ENCODE measurements at places on chromosomes 3 and 15. TPM values are rescaled to one million over a fixed set of nuclear protein-coding genes. Genes with fewer than 3 reads are reported as not detected.
A peak's percentile ranks its signal among the peaks of the same experiment; 100 is the strongest.

- DNase-seq: peak; percentile 35
These were observed 16.8 kb downstream of the LPP start for GRCh38 chr3:188170461-188171459.

CCR9 gene
- not detected for total RNA-seq

- no peak for DNase-seq
These were observed 138.7 kb downstream of the KLF13 start for GRCh38 chr15:31465083-31465955.

- DNase-seq: no peak
These were observed 106.5 kb downstream of the CACNA2D3 start for GRCh38 chr3:54228806-54229205.

IQCH gene
- total RNA-seq: 5.8 TPM

DNA sequence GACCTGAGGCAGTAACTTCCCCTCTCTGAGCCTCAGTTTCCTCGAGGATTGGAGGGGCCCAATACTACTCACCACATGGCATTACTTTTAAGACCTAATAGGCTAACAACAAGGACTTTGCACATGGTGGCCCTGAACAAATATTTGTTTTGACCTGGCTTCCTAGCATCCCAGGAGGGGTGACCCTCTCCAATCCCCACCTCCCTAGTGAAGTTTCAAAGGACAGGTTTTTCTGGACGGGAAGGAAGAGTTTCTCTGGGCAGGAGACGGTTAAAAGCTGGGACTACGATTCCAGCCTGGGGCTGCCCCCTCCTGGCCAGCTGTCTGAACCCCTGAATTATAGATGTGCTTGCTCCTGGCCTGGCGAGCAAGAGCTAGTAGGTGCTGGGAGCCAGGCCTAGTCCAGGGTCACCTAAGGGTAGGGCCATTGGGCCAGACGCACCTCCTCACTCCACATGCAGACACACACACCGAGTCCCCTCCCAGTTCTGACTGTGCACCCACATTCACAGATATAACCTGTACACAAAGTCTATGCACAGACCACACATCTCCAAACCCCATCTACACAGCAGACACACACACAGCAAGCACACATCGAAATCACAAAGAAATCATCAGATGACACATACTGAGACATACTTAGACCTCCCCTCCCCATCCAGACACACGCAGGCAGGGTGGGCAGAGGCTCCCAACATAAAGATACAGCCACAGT is 2.7 kb upstream of the ISL2 start:
- DNase-seq: no peak

SKOR1 gene
- 1.6 TPM for total RNA-seq

ZDHHC19 gene
- not detected for total RNA-seq

PLA2G4D gene
- total RNA-seq: not detected

DNA sequence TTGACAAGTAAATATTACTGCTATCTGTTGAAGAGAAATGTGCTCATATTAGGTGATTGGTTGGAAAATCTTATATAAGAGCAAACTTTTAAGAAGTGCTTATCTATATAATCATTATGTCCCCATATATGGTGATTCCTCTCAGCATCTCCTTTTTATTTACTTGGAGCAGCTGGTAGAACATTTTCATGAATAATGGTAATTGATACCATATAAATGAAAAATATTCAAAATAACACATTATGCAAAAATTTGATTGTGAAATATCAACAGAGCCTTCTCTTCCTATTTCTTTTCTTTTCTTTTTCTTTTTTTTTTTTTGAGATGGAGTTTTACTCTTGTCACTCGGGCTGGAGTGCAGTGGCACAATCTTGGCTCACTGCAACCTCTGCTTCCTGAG is 56.2 kb downstream of the ROBO2 start:
- DNase-seq: no peak

- no peak for DNase-seq
These were observed 25.7 kb downstream of the GJD2 start for GRCh38 chr15:34729056-34729455.

- no peak for DNase-seq
These were observed 11.6 kb upstream of the SCAMP5 start for GRCh38 chr15:74983725-74984231.

- DNase-seq: no peak
These were observed 16.9 kb downstream of the CYP11A1 start for GRCh38 chr15:74350295-74351275.

GRCh38 chr15:63264688-63265293 is 12.6 kb upstream of the APH1B start:
- DNase-seq: no peak

SOX14 gene
- total RNA-seq: not detected

FAM107A gene
- total RNA-seq: not detected

GRCh38 chr3:12708584-12709192 is 44.8 kb upstream of the RAF1 start:
- DNase-seq: no peak

DNA sequence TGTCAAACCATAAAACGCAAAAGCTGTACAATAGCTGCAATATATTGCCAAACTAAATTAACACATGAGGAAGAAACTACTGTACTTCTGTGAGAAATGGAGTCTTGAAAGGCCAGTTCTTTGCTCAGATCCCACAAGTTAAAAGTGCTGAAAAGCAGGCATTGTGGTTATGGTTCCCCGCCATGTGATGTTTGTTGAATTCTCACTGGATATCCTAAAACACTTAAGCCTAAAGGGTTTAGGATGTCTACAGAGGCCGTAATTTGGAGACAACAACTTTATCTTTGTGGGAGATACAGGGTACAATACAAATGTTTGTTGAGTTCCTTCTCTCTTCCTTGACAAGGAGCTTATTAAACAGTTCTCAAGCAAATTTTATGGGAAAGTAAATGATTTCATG is 53.2 kb downstream of the TMEM212 start:
- no peak for DNase-seq

- DNase-seq: no peak
These were observed 49.4 kb downstream of the ITGB5 start for GRCh38 chr3:124837730-124838186.

DNA sequence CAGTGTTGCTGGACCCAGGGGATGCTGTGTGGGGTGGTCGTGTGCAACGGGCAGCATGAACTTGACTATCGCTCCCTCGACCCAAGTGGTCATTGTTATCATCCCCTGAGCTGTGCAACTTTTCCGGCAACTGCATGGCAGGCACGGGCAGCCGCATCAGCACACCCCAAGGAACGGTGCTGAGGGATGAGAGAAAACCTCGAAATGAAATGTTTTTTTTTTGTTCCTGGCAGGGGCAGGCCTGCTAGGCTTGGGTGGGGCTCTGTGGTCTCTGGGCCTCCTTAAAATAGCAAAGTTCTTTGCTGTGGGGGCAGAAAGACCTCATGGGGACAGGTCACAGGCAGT is 51.4 kb downstream of the CORO2B start:
- peak; percentile 48 for DNase-seq

DNA sequence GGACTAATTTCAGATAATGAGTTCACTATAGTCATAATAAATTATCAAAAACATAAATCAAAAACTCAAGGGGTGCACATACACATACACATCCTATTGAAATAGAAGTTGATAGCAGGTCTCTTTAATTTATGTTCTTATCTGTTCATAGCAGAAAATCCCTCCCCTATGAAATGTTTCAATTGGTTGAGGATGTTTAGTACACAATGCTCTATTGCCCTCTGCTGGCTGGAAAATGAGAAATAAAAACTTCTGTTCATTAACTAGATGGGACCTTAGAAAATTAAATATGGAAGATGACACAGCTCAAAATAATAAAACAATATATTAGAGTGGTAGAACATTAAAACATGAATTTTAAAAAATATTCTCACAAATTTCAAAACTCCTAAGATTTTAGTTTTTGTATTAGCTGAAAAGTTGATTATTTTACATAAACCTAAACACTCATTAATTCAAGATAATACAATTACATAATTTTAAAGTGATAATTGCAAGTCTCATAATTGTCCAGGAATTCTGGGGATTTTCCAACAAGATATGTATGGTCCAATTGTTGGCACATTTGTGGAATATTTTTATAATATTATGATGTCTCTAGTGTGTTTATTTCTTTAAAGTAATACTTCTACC is 735.0 kb downstream of the ROBO1 start:
- peak; percentile 41 for DNase-seq

DNA sequence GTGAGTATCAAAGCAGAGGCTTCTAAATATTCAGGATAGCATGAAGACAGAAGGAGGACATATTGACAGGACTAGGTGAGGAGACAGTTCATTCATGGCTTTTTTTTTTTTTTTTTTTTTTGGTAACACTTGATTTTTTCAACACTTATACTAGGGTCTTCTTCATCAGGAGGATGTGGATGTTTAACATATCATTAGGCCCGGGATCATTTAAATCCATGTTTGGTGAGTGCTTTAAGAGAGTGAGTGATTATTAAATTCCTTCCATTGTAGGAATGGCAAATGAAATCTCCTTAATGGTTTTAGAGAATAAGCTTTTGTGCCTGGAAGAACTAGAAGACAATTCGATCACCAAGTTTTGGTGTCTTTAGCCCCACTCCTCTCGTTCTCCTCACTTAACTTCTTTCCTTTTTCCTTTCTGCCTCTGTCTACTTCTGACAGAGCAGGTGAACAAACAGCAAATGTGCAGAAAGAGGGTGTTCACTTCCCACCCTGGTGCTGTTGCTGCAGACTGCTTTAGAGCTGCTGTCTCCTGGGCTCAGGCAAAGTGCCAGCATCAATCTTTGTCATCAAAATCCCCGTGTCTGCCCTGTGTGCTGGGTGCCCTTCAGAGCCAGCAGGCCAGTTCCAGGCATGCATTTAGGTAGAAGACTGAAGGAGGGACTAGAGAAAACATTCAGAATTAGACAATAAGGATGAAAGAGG is 35.6 kb upstream of the RAB11A start:
- no peak for DNase-seq

DNA sequence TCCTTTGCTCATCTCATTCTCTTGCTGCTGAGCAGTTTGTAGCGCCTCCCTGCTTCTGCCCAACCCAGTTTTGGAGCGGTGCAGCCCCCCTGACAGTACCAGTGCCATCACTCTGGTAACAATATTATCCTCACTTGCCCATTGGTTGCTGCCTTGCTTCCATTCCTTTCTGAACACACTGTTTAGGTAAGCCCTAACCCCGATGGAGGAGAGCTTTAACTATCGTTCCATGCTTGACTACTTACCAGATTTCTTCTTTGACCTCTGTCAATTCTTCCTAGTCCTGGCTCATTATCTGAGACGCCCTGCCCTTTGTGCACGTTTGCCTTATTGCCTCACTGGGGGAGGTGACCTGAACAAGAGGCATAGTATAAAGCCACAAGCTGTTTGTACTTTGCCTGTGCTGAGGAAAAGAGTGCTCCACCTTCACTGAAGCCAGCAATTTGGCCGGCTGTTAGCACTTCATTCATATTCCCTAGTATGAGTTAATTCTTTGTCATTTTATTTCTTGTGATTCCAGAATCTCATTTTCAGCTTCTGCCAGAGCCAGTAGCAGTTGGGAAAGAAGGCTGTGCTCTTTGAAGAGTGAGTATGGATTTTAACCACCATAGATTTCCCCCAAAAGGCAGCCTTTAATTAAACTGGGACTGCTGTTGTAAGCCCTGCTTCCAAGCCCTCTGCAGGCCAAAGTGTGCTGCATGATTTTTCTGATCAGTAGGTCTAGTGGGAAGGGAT is 11.9 kb downstream of the ABHD6 start:
- DNase-seq: no peak

- no peak for DNase-seq
These were observed 28.5 kb downstream of the CALML4 start for GRCh38 chr15:68176601-68177000.

GRCh38 chr3:108602249-108602934 is 12.9 kb downstream of the DZIP3 start:
- DNase-seq: no peak

DNA sequence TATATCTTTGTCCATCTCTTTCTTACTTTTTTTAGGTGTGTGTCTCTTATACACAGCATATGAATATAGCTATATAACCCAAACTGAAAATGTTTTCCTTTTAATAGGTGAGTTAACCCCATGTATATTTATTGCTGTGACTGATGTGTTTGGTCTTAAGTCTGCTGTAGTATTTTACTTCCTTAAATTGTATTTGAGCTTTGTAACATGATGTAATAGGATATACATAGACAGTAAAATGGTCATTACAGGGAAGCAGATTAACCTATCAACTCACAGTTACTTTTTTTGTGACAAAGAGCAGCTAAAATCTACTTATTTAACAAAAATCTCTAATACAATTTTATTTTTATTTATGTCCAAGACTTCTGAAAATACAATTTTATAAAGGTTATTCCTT is 51.8 kb upstream of the CDAN1 start:
- DNase-seq: no peak

GPR160 gene
- 115 TPM for total RNA-seq

GRCh38 chr15:56538901-56539545 is 74.1 kb upstream of the MNS1 start:
- DNase-seq: peak; percentile 59

DNA sequence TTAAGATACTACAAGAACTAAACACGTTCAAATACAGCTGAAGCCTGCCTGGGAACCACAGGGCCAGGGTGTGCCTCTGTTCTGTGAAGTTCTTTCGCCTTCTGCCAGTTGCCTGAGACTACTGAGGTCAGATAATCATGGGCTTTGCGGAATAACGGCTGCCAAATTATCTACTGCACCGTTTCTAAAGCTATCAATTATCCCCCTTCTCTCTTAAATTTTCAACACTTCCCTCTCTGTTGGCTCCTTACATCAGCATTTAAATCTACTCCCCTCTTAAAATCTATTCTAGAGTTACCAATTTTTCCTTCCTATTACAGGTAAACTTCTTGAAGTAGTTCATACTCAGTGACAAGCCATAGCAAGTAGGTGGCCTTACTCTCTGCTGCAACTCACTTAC is 6.2 kb upstream of the NEO1 start:
- no peak for DNase-seq

DNA sequence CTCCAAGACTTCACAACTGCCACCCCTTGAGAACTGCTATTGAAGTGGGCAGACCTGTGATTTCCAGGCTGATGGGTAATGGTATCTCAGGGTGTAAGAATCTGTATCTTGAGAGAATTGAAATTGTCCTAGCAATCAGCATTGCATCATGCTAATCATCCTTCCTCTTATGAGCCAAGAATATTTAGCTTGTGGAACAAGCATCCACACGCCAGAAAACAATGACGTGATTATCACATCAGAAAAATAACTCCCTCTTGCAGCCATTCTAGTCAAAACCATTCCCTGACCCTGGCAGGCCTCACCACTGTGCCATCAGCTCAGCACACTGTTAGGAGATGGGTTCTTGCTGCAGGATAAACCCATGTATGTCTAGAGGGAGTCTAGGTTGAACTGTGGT is 6.7 kb downstream of the BCL2L10 start:
- DNase-seq: no peak

SRGAP3 gene
- 0.76 TPM for total RNA-seq

PATL2 gene
- 8.8 TPM for total RNA-seq

- DNase-seq: no peak
These were observed 400.7 kb upstream of the TPM1 start for GRCh38 chr15:62641825-62642224.

GRCh38 chr3:76873532-76874242 is 166.2 kb upstream of the ROBO2 start:
- no peak for DNase-seq

TM4SF18 gene
- not detected for total RNA-seq

All from OCI-LY7 (cell line).